IPS DF 19.7 (cell line): ENCODE measurements at places on chromosomes 2 and 18.

DNA sequence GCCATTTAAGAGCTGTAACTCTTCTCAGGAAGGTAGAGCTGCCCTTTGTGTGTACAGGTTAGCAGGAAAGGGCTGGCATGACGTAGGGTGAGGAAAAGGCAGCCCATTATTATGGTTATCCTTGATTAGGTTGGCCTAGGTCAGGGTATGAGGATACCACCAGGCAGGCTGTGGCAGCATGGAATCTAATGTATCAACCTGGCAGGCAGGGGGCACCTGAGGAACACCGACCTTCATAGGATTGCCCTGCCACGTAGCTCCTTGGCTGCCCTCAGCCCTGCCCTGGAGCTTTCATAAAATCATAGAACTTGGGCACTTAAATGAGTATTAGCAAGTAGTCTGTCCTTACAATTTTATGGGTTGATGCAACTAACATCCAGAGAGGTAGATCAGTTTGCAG is 261.6 kb downstream of the LTBP1 start:
- no peak for DNase-seq

DNA sequence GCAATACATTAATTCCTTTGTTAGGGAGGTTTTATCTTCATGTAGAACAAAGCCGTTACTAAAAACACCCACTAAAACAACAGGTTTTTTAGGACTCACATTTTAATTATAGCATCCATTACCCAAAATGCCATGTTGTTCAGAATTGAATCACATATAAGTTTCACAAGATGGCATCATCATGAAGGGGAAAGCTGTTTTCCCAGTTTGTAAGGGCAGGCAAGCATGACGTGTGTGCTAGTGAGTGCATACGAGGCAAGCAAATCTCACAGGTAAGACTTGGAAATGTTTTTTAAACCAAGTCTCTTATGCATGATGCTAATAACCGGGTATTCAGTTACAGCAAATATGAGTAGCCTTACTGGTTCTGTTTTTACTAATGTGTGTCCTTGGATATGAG is 111.8 kb upstream of the NFATC1 start:
- DNase-seq: no peak

GRCh38 chr2:14143435-14143834 is 489.1 kb upstream of the LRATD1 start:
- DNase-seq: no peak

- DNase-seq: no peak
These were observed 97.1 kb downstream of the SH3RF3 start for GRCh38 chr2:109226128-109226527.

GRCh38 chr2:192127434-192127833 is 67.3 kb downstream of the TMEFF2 start:
- DNase-seq: no peak

DNA sequence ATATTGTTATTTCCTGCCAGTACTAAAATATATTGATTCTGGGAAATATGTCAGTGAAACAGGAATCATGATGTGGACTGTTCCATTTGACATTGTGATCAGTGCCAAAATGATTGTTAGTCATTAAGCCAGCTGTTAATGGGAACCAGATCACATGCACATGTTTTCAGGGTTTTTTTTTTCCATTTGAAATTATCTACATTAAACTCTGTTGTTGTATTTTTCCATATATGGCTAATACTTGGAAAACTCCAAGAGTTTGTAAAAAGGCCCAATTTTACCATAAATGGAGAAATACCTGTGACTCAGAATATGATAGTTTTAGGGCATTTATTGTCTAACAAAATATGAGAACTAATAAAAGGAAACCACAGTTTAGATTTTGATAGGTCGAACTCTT is 13.4 kb downstream of the ITGAV start:
- no peak for DNase-seq

DNA sequence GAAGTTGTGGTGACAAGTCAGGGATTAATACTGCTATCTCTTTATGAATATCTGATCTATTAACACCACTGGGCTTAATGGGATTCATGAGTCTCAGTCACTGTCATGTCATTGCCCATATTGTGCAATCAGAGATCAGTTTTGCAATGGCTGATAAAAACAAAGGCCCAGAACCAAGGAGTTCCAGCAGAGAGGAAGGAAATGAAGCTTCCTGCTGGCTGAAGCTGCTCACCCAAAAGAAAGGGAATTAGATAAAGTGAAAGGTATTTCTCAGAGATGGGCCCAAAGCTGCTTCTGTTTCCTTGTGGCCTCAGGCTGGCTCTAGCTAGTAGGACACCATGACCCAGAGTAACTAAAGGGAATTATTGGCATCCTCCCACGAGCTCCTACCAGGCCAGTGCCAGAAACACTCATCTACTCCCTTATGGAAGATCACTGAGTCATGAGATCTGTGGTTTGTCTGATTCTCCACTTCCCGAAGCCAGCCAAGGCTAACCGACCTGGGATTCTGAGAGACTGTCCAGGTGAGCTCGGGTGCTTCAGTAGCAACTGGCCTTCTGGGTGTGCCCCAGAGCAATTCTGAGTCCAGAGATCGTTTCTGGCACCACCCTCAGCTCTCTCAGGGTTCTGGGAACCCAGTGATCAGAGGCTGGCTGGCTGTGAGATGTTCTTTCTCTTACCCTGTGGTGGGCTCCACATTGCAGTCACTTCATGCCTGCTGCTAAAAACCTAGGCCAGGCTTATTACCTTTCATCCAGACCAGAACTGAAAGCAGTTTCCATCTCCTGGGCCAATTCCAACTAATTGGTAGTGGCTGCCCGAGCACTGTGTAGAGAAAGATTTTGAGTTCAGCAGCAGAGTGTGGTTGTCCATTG is 129.5 kb upstream of the PELI1 start:
- no peak for DNase-seq

GRCh38 chr18:21369146-21369545 is 127.1 kb downstream of the GREB1L start:
- DNase-seq: no peak

GRCh38 chr2:2389215-2389614 is 58.1 kb upstream of the MYT1L start:
- peak; percentile 45 for DNase-seq

DNA sequence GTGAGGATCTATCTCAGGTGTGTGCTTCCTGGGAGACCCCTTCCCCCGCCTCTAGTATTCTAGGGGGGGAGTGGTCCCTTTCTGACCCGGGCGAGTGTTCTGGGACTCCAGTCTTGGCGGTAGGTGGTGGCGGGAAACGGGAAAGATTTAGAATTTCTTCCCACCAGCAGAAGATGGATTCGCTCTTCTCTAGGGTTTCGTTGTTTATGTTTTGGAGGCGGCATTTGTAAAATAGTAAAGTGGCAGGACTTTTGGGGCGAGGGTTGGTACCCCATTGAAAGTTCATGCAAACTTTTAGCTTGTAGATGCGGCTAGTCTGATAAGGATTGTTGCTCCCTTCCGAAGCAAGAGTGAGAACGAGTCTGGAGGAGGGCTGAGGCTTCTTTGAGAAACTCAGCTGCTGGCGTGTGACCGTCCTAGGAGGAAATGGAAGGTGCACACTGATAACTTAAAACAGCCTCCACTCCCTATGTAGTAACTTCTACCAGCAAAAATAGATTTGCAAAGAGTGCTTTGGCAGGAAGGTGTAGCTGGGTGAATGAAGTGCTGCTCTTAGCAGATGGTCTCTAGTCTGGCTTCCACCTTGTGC is 412 bp downstream of the GPD2 start:
- no peak for DNase-seq

DNA sequence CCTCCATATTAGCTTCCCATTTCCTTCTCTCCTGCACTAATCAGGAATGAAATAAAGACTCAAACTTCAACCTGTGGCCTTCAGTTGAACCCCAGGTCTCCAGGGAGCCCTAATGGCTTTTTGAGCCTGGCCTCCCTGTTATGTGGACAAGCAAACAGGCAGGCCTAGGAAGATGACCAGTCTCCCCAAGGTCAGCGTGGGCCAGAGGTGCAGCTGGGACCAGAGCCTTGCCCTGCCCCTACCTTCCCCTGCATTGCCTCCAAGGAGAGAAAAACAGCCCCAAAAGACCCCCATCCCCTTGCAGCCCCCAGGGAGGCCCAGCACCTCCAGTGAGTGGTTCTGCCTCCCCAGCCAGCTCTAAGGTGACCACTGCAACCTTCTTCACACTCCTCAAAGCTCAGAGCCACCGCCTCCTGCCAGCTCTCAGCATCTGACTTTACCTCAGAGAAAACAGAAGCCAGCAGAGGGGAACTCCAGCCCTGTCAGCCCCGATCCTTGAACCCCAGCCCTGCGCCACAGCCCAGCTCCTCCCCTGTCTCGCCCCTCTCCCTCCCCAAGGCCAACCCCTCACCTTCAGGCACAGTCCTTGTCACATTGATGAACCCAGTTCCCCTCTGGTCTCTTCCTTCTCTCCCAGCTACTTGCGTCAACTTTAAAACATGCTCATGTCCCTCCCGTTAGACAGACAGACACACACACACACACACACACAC is 59.5 kb upstream of the ID2 start:
- DNase-seq: no peak

DNA sequence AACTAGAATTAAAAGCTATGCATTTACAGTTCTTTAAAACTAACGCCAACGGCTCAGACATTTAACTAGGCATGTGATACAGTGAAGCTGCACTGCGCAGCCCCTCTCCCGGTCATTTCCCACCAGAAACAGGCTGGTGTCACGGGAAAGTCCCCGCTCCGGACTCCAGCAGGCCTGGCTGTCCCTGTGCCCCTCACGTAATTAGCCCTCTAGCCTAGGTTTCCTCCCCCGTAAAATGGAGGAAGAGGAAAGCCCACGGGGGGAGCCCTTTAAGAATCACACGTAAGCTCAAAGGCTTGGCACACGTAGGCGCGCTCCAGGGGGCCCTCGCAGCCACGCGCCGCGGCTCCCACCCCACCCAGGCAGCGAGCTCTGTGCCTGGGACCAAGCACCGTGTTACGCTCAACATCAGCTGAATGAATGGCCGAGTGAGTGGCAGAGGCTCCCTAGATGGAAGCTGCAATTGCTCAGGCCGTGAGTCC is 48.0 kb downstream of the KCNIP3 start:
- no peak for DNase-seq

- no peak for DNase-seq
These were observed 42.5 kb downstream of the PSD4 start for GRCh38 chr2:113216321-113216720.

GRCh38 chr18:9916077-9916639 is 2.3 kb downstream of the VAPA start:
- DNase-seq: no peak

- no peak for DNase-seq
These were observed 58.2 kb downstream of the CAB39 start for GRCh38 chr2:230770804-230771203.

GRCh38 chr2:192267484-192267883 is 72.8 kb upstream of the TMEFF2 start:
- DNase-seq: no peak

DNA sequence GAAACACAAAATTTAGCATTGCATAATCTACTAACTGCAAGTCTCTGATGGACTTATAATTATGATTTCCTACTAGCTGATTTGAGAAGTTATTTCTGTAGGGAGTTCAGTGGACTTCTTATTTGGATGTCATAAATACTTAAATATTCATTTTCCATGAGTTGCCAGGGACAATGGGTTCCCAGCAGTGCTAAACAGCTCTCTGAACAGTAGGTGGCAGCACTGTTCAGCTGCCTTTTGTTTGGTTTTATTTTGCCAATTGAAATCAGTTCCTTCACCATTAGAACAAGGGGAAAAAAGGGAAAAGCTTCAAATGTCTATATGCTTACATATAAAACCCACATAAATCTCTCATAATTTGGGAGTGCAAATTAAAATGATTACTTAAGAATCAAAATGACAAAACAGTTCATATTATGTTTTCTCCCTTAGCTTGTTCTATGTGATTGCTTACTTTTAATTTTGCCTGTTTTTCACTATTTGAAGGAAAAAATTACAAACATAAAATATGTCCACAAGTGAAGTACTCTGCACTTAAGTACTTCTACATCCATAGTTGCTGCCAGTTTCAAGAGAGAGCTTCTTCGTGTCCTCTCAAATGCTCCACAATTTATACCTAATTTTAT is 898.9 kb downstream of the CPS1 start:
- no peak for DNase-seq

DNA sequence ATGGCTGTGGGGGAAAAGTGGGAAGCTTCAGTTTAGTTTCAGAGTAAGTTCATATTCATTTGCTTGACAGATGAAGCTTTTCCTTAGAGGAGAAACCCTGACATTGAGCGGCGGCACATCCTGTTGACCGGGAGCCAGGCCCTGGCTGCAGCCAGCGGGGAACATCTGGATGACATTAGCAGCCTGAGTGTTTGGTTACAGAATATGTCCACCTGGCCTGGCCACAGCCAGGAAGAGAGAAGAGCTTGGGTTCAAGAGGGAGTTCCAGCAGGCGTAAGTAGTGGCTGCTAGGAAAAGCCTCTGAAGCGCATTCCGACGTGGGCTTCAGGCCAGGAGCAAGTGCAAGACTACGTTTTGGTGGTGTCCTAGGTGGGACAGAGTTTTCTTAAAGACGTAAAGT is 144.9 kb upstream of the MYCN start:
- no peak for DNase-seq

DNA sequence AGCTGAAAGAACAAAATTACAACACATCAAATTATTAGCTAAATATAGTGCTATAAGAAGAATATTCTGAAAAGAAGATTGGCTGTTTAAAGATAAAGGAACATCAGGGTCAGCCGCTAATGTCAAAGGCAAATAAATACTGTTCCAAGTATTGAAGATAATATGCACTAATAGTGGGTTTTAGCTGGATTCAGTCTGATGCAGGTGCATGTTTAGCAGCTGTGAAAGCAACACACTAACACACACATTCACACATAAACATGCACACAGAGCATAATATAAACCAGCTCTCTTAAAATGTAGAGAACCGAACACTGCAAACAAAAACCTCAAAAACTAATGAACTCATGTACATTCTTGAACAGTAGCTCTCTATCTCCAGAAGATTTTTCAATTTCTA is 634.6 kb downstream of the ERBB4 start:
- no peak for DNase-seq

- DNase-seq: no peak
These were observed 409.5 kb downstream of the DCC start for GRCh38 chr18:52749542-52749941.

DNA sequence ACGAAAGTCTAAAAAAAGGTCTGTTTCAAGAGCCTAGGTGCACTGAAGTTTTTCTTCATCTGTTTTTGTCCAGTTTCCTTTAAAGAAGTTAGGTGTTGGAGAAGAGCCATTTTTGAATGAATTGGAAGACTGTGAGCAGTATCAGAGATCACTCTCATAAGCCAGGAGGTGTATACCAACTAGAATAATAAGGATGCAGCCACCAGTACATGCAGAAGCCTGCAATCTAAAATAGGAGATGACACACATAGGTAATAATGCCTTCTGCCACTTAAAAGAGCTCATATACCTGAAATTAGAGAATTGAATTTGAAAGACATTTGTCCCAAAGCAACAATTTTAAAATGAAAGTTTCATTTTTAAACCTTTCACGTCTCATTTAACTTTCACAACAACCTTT is 81.7 kb downstream of the RBMS1 start:
- no peak for DNase-seq
